ENCODE measurements at places on chromosomes 12 and 14.

- no peak for DNase-seq
These were observed 666 bp downstream of the FMNL3 start for GRCh38 chr12:49706351-49707127.

- no peak for DNase-seq
These were observed 148.6 kb downstream of the TSPAN9 start for GRCh38 chr12:3225796-3226180.

DNA sequence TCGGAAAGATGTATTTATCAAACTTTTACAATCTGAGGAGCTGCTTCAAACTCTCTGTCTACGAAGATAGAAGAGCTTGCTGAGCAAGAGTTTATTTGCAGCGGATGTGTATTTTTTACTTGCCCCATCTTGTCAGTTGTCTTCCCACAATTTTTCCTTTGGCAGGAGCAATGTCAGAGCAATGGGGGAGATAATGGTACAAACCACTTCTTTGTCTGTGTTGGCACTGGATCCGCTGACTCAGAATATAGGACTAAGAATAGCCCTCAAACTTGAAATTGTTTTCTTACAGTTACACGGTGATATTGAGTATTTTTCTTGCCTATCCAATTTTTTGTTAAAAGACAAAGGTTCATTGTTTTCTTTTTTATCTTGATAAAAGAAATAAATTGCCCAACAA lies 27.6 kb downstream of the HELB start:
- DNase-seq, result no peak

DNA sequence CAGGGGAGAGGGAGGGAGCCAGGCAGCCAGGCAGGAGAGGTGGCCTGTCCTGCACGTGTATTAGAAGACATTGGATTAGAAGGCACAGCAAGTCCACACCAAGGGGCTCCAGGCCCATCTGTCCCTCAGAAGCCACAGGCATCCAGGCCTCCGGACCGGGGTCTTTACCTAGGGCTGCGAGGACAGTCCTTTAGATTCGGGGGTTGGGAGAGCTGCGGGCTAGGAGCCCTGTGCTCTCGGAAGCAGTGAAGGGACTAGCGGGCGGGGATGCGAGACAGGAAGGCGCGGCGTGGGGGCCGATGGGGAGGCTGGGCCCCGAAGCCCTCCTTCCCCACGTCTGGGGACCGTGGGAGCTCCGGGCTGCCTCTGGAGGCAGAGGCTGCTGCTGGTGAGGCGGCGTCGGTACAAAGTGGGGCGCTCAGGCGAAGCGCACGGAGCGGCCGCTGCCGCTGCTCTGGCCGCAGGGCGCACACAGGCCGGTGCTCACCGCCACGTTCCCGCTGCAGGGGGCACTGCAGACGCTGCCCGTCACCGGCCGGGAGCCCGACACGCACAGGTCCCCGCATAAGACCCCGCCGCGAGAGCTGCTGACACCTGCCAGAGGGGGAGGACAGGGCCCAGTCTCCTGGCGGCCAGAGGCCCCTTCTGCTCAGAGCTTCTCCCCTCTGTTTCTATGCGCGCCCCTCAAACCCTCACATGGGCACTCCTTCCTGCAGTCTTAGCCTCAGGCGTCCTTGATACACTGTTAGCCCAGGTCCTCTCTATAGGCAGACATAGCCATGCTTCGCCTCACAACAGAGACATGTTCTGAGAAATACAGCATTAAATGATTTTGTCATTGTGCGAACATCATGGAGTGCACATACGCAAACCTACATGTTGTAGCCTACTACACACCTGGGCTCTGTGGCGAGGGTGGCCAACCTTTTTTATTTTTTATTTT lies 17.3 kb downstream of the KRT7 start:
- DNase-seq, result peak; percentile 62

DNA sequence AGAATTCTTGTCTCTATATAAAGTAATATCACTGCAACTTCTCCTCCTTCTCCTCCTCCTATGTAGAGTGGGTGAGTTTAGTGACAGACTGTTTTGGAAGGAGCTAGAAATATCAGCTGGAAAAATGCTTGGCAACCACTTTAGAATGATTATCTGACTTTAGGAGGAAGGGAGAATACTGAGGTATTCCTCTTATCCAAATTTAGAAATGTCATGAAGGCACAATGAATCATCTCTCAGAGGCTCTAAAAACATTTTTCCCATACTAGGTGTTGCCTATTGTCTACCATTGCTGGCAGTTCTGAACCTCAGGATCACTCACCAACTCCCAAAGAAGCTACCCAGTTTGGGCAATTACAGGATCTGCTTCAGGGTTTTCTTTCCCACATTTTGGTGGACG lies 306.6 kb upstream of the ATP2B1 start:
- DNase-seq, result no peak
